Fibroblast of skin of abdomen (primary cell): ENCODE measurements at places on chromosomes 4 and X.
A peak's percentile ranks its signal among the peaks of the same experiment; 100 is the strongest.

DNA sequence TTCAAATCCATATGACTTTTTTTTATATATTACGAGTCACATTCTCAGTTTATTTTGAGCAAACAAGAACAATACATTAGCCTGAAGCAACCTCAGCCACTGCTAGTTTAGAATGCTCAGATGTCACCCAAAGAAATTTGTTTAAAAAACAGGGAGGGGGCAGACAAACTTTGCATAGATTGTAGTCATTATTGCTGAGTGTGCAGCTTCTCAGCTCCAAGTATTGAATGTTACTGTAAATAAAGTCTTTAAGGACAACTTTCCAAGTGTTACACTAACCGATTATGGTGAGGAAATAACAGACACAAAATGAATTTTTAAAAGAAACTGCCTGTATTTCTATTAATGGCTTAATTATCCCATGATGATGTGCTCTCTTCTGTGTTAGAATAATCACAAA lies 519.5 kb upstream of the GALNT7 start:
- no peak for DNase-seq

GRCh38 chrX:13005661-13006473 lies 31.0 kb downstream of the TMSB4X start:
- DNase-seq = no peak

DNA sequence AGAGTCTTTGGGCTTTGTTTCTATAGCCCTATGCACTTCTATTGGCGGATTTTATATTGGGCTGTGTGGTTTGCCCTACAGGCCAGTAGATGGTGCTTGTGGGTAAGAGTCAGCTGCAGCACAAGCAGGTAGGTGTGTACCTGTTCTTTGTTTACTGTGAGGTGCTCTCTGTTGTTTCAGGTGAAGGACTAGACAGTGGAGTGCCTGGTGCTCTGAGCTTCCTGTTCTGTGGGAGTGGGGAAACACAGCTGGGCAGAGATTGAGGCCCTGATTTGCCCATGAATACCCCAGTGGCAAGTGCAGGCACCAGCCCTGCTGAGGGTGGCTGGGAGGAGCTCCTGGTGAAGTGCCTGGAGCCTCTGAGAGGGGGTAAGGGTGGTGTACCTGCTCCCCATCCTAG lies 26.3 kb upstream of the UCP1 start:
- no peak for DNase-seq

- DNase-seq = no peak
Measured at GRCh38 chr4:53635697-53636483, 44.6 kb upstream of the LNX1 start.

DNA sequence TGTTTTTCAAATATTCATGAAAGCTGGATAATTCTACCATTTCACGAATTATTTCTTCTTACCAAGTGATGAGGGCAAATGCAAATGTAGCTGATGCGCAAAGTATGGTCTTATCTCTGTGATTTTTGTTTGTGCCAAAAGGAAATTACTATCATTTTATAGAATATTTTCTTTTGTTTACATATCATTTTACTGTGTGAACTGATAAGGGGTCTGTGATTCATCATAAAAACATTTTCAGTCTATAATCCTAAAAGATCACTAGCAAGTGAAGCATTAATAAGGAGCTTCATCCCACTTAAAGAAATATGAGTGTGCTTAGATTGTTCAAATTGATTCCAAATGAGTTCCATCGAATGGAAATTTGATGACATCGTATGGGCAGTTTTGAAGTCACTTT lies 694 bp downstream of the CSN3 start:
- no peak for DNase-seq

DNA sequence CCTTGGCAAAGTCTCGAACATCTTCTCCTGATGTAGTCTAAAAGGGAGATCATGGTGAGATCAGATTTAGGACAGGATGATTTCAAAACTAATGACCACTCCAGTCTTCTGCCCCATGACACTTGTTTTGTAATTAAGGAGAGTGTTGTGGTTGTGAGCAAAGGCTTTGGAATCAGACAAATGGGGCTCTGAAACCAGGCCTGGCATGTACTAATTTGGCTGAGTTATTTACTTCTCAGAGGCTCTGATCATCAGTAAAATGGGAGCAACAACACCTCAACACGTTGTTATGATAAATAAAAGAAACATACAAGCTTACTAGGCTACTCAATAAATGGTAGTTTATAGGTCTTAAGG lies 106.9 kb upstream of the FTHL17 start:
- DNase-seq = no peak

DNA sequence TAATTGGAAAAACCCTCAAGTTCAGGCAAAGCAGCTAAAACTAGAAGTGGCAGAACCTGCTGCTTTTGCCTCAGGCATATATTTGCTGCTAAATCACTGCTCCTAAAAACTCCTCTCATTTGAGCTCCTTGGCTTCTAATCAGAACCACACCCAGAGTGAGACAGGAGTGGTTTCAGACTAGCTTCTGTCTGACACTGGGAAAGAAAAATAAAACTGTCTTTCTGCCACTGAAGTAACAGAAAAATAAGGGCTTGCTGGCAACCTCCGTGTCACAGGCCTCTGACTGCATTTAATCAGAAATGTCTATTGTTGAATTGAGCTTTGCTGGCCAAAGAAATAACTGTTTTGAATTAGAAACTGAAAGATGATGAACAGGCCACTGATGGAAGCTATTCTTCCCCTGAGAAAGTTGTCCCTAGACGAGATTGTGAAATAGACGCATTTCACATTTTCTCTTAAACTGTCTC lies 52.1 kb upstream of the RAP2C start:
- no peak for DNase-seq

DNA sequence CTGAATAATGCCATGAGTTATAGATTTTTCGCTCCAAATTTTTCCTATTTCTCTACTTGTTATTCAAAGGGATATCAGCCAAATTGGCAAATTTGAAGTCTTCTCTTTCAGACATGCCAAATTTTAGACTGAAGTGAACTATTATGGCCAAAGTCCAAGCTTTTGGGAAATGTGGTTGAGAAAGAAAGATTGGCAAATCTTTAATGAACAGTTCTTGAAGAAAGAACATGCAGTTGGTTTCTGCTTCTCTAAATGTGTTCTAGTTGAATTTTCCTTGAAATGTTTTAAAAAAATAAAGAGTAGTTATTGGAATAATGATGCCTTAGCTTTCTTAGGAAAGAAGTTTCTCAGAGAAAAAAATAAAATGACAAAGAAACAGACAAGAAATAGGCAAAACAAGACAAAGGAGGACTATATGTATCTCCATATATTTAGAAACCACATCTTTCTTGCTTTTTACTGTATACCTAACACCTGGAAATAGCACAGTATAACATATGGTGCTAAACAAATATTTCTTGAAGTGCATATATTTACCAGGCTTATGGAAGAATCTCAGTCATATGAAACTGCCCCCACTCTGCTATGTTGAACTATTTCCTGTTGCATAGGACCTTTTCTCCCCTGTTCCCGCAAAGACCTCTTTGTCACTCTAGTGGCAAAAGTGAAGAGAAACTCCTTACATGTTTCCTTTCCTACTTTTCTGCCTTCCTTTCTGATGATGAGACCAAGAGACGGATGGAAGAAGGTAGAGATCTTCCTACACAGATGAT lies 250.0 kb downstream of the ARHGAP24 start:
- no peak for DNase-seq

DNA sequence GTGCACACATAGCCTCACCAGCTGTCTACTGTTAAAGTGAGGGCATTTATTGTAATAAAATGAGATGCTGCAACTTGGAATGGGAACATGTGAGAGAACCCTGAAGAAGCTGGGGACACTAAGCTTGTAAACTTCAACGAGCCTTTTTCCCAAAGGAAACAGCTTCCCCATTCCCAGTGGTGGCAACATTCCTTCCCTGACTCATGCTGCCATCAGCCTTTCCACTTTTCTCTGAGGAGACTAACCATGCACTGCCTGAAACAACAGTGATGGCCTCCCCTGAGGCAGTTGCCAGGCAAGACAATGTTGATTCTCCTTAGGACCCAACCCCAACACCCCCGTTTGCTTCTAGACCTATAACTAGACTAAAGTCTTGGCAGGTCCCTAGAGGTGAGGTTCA lies 928.3 kb downstream of the GLUD2 start:
- peak; percentile 0 for DNase-seq

- no peak for DNase-seq
Measured at GRCh38 chr4:19187096-19187495, 1064.6 kb upstream of the SLIT2 start.

DNA sequence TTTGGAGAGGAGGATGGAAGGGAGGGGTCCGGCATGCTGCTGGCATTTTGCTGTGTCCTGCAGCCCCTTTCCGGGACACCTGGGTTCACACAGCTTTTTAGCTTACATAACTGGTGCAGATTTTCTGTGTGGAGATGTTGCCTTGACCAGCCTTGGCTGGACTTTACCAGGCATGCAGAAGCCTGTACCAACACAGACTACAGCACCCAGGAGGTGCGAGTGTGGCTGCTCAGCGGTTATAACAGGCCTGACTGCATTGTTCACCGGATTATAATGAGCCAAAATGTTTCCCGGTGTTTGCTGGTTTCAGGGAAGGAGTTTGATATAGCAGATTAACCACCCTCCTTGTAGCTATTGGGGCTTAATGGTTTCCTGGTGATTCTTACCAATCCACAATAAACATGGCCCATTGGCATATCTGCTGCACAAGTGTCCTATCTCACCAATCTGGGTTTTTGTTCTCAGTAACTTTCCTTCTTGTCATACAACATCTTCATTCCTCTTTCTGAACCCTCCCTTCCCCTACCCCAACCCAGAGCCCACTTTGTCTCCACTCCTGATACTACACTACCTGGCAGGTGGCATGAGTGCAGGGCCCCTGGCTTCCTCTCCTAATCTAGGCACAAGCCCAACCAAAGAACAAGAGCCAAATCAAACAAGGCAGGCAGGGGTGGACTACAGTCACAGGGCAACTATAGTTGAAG lies 3.9 kb downstream of the RPL10 start:
- DNase-seq = peak; percentile 21

DNA sequence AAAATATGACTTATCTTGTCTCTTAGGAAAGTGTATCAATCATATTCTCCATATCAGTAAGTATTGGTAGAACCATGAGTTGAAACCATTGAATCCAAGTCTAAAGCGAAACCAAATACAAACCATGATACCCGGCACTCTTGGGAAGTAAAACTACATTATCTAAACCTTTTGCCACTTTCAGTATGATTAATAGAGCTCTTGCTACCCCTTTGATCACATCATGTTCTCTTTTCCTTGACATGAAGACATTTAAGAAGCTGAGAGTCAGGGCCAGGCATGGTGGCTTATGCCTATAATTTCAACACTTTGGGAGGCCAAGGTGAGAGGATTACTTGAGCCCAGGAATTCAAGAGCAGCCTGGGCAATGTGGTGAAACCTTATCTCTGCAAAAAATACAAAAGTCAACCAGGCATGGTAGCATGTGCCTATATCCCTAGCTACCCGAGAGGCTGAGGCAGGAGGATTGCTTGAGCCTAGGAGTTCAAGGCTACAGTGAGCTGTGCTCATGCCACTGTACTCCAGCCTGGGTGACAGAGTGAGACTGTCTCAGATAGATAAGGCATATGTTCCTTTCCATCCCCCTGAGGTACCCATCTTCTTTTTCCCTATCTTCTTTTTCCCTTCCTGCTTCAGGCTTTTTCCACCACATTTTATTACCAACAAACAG lies 45.4 kb downstream of the CEP135 start:
- DNase-seq = no peak

GRCh38 chrX:123475068-123475724 lies 257.7 kb downstream of the THOC2 start:
- DNase-seq = peak; percentile 11

DNA sequence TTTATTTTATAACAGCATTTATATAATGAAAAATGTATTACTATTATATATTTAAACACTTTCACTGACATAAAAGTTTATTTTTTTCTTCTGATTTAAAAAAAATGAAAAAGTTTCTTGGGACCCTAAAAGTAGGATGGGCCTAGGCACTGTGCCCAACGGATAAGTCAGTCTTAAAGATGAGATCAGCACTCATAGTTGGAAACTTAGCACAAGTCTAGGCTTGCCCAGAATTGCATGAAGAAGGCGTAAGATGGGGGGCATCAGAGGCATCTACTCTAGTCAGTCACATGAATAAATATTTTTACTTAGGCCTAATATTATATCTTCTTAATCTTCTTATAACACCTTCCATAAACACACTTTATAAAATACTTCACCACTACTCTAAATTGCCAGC lies 306.7 kb upstream of the GRID2 start:
- no peak for DNase-seq

- peak; percentile 61 for DNase-seq
Measured at GRCh38 chr4:17058536-17058915, 160.1 kb upstream of the LDB2 start.

- DNase-seq = peak; percentile 76
Measured at GRCh38 chr4:147513091-147513490, 32.2 kb downstream of the EDNRA start.

- DNase-seq = peak; percentile 74
Measured at GRCh38 chr4:158159054-158159717, 13.6 kb downstream of the GASK1B start.

GRCh38 chrX:8981723-8982122 lies 52.2 kb downstream of the FAM9B start:
- DNase-seq = peak; percentile 12

GRCh38 chr4:38056011-38056685 lies 96.0 kb downstream of the PTTG2 start:
- no peak for DNase-seq

- DNase-seq = no peak
Measured at GRCh38 chr4:175998782-175999181, 66.9 kb upstream of the WDR17 start.

DNA sequence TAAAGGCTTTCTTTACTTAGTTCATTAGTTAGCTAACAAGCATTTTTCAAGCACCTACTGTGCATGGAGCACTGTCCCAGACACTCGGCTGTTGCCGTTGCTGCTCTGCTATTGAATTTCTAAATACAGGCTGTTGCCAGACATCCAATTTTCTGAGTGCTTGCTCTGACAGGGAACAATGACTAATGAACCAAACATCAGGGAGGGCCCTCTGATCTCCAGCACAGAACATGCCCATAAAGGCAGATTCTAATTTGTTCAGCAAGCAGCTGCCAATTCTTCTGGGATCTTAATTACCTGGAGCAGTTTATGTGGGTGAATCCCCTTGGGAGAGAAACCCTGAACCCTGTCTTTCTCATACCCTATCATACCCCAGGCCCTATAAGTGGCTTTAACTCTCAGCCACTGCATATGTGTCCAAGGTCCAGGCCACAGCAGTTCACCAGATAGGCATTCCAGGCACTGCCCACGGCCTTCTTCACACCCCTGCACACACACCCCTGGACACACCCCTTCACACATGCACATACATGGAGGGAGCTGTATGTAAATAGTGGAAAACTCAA lies 27.9 kb downstream of the TSC22D3 start:
- DNase-seq = peak; percentile 51

- DNase-seq = no peak
Measured at GRCh38 chr4:56050625-56051024, 101.9 kb downstream of the CEP135 start.
